Thoracic aorta (tissue), 2 donors: ENCODE measurements at places on chromosomes 1 and 21.

DNA sequence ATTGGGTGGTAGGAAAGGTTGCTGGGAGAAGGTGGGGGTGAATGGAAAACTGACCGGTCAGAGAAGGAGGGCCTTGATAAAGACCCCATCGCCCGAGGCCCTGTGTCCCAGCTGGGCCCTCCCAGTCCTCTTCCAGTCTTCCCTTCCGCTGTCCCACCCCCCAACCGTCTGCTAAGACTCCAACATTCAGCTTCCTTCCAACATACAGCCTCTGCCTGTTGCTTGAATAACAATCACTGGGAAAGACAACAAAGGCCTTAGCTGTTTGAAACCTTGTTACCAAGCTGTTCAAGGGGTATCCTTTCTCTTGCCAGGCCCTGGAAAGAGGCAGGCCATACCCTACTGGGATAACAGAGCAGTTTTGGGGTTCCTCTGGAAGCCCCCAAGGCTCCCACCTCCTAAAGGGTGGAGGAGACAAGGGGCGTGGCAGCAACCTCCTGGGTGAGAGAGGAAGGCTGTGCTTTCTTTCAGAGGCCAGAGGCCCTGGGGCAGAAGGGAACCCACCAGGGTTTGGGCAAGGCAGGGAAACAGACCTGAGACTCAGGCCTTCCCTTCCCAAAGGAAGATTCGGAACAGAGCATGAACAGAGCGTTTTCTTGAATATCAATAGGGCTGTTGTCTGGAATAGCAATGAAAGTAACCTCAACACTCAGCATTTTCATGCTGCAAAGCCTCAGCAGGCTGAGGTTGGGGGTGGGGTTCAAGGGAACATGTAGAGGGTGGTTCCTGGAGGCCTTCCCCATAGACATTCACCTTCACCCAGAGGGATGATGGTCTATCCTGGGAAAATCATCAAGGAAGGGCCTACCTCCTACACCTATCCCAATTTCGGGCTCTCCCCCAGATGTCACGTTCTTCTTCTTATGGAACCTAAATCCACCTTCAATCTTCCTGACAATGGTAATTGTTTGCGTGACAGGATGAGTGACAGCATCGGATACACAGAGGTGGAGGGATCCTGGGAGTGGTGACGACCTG, 4.1 kb downstream of the ETNK2 start:
- DNase-seq = no peak

DNA sequence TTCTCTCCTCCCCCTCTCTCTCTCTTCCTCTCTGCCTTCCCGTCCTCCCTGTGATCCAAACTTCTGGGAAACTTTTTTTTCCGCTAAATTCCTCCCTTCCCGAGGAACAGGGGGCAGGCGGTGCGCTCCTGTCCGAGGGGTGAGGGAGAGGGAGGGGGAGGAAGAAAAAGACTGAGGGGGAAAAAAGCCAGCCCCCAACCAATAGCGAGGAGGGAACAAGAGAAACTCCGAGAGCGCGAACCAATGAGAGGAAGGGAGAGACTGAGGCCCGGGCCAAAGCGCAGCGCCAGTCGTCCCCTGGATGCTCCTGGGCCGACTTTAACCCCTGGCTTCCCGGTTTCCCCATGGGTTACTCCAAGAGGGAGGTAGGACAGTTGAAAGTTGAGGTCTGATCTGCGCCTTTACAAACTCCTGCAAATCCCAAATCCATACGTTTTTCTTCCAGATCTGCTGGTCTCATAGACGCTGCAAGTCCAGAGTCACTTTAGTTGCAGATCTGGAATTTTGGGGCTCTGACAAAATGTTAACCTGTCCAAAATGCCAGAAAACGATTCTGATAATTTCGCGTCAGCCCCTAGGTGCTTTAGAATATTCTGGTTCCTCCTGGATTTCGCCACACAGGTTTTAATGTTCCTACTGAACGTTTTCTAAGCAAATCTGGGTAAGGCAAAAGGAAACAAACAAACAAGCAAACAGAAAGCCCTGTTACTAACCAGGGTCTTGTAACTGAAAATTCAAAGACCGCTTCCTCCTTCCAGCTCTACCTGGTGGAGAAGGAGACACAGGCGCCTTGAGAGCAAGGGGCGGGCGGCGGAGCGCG, at the start of gene TBX15:
TSS of gene TBX15 (minus strand) at position 158 of the 820 bp plus-strand sequence. CDS start 548 bp downstream, outside the sequence.
- no peak for DNase-seq

- no peak for DNase-seq
These were observed 57.3 kb downstream of the RHOU start for GRCh38 chr1:228792601-228793000.

DNA sequence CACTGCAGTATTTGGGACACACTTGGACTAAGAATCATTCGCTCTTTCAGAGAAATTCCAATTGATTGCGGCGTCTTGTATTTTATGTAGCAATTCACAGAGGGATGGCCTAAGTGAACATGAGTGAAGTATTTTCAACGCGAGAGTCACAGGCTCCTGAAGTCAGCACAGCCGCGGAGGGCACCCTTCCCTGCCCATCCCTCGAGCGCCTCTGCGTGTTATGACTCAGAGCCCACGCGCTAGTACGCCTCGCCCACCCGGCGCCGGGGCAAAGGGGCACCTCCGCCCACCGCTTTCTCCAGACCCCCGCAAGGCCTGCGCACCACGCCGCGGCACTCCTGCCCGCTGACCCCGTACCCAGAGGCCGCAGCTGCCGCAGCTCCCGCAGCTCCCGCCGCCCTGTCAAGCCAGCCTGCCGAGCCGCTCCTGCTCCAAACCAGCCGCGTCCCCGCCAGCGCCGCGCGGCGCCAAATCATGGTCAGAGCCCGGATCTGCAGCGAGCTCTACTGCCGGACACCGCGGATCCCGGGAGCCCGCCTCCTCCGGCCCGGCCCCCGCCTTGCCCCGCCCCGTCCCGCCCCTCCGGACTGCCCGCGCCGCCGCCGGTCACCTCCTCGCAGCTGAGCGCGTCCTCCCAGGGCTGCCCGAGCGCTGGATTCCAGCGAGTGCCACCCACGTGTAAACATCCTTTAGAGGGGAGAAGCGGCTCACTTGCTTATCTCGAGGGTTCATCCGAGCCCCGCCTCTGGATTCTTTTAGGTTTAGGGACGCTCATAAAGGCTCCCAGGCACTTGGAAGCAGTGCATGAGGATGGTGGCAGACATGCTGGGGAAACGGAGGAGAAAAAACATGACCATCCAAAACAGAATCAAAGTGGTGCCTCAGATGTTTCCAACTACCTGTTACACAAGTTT, at the start of gene GLRX2:
TSS of gene GLRX2 (minus strand) at position 508 of the 914 bp plus-strand sequence. CDS start at position 476, 32 bp downstream.
- peak; percentile 62 for DNase-seq

DNA sequence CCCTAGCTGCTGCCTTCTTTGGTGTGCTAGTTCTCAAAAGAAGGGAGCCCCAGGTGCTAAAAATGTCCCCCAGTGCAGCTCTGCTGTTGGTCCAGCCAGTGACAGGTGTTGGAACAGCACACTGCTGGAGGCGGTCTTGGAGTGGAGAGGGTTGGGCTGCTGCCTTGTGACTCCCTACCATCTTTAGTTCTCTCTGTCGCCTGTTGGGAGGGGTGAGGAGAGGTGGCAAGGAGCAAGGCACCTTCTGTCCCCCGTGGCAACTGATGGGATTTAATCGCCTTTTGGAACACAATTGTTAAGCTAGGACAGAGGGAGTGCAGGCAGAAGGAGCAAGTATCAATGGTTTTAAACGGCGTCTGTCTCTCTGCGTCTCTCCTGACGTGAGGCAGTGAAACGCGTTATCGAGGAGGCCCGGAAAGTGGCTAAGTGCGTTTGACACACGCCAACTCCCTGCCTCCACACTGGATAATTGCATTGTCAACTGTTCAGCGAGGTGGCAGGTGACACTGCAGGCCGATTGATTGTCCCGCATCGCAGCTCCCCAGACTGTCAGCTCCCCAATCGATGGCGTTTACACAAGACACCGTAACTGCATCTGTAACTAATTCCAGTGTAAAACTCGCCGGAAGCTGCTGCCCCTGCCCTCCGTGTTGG, 34.0 kb downstream of the TMEM53 start:
- no peak for DNase-seq

- DNase-seq = no peak
These were observed 165.3 kb downstream of the LRRC7 start for GRCh38 chr1:69733061-69733460.

DNA sequence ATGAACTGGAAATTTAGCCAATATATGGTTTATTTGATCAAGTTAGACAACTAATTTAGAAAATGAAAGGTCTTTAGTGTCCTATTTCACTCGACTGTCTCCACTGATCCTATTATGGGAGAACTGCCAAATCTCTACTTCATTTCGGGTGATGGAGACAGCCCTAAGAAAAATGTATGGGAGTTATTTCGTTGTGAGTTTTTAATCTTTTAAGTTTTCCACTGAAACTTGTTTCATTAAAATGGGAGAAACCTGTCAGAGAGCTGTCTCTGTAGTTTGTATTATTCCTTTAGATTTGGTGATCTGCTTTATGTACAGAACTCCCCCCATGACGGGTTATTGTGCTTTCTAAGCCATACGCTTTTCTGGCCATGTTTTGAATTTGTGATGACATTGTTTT, 899.7 kb downstream of the ADGRL2 start:
- no peak for DNase-seq

DNA sequence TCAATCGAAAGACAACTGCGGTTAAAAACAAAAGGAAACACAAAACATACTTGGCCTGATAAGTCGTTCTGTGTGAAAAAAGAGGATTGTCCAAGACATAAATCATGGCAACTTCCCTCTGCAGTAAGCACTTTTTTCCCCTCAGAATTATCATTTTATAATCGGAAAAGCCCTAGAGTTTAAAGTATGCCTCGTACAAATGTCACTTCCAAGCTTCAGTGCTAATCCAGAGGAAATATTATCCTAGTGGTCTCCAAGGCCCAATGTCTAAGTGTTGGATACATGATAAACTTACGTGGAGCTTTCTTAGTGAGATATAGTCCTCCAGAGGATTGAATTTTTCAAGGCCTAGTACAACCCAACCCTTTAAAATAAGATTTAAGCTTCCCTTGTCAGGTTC, 11.2 kb upstream of the NTMT2 start:
- no peak for DNase-seq

GRCh38 chr1:207959141-207959825, 48.4 kb upstream of the CD34 start:
- peak; percentile 58 for DNase-seq

GRCh38 chr1:227174164-227174563, 144.1 kb downstream of the CDC42BPA start:
- no peak for DNase-seq
